Stimulated activated CD8-positive, alpha-beta memory T cell treated with anti-CD3 and anti-CD28 coated beads, Interleukin-2, amount 100 ng/mL, for 1 hour (primary cell): ENCODE measurements at places on chromosomes 5 and 9.

DNA sequence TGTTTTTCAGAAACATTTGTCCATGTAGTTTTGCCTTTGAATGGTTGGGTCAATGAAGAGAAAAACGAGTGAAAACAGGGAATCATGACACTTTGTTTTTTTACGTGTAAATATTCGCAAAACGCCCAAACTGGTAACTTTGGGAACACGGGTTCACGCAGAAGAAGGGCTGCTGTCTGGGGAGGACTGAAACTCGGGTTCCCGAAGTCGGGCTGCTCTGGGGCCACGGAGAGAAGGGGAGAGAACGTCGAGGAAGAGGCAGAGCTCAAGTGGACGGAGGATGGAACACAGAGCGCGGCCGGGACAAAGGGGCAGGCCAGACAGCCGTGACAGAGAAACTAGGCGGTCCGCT, 478 bp upstream of the SETD9 start:
- DNase-seq = no peak

DNA sequence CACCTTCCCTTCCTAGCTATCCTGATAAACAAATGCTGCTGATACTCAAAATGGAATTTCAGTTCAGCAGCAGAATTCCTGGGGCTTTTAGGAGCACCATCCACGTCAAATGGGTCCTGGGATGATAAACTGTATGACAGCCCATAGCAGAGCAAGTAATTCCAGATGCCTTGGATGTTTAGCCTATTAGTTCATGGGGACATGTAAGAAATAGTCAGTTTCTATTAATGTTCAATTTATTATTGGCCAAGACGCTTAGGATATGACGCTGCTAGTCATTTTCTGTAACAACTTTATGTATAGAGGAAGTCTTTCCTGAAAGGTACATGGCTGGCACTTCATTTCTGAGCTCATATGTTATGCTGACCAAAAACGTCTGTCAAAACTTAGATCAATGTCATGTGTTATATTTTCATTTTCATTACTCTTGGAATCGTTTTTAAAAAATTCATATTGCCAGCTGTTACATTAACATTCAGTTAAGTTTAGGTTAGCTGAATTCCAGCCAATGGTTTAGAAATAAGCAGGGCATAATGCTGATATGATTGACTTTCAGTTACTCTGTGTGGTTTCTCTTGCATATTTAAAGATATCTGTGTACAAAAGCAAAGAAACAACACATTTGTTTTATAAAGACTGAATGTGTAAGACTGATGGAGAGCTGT, 243.8 kb downstream of the CSNK1G3 start:
- no peak for DNase-seq

DNA sequence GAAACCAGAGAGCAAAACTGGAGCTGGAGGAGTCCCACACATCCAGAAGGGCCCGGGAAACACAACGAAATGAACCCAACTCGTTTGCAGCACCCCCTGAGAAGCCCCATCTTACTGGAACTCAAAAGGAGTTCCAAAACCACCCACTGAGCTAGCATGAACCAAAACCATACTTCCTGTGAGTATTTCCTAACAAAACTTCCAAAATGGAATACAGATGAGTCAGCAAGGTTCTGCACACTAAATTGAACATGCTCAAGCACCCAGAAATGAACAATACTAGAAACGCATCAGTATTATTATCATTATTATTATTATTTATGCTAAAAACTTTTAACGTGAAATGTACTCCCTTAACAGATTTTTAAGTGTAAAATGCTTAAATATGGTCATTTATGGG, 8.0 kb upstream of the SPOCK1 start:
- DNase-seq = no peak

DNA sequence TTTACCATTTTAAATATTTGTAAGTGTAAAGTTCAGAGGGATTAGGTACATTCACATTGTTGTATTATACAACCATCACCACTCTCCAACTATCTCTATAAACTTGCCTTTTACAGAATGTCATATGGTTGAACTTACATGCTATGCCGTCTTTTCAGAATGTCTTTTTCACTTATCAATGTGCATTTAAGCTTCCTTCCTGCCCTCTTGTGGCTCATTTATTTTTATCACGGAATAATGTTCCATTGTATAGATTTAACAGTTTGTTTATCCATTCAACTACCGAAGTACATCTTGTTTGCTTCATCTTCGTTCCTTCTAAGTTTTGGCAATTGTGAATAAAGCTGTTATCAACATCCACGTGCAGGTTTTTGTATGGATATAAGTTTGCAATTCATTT, 133.3 kb upstream of the C6 start:
- no peak for DNase-seq

GRCh38 chr9:129677456-129677855, 12.0 kb downstream of the PRRX2 start:
- no peak for DNase-seq

DNA sequence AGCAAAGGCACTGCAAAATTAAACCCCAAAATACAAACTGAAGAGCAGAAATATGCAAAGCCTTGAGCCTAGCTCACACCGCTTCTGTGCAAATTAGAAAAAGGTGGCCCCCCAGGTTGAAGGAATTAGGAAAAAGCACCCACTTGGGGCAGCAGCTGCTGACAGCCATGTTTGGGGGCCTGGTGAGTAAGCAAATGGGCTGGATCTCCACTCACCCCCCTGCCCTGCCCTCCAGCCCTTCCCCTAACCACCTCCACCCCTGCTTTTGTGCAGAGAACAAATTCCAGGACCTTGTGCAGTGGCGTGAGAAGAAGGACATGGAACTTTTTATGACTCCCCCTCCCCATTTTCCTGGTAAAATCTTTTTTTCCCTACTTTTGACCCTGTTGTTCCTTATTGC, 92.0 kb upstream of the DNAH5 start:
- DNase-seq = no peak

GRCh38 chr5:6591671-6592288, 41.1 kb downstream of the NSUN2 start:
- no peak for DNase-seq
